Activated CD8-positive, alpha-beta memory T cell treated with anti-CD3 and anti-CD28 coated beads for 48 hours (primary cell): ENCODE measurements at places on chromosomes 11 and 22.

DNA sequence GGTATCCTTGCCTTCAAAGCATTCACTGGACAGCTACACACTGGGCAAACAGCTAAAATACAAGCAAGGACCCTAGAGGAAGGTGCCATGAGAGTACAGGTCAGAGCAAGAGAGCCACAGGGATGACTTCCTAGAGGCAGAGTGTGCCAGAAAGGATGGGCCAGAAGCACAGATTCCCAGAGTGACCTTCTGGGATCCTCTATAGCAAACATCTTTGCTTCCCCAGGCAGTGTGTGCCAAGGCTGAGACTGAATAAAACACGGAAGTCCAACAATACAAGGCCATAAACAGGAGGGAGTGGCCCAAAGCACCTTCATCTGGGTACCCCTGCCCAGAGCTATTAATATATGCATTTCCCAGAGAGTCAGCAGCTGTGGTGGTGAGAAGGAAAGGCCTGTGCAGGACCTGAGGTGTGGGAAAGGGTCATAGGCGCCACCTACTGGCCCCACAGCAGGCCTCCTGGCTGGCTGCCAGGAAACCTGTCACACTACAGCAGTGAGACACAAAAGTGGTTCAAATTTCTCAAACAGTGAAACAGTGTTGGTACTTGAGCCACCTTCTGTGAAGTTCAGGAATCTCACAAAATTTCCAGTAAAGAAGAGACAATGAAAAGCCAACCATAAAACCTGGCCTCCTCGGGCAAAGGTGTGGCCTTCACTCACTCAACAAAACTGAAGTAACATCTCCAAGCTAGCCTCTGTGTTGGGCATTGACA, 20.3 kb downstream of the CLPB start:
- peak; percentile 77 for DNase-seq

- no peak for DNase-seq
Measured at GRCh38 chr22:32255217-32255616, at the start of gene SLC5A4. TSS of gene SLC5A4 (minus strand) at chr22:32255347. CDS start at chr22:32255329, 18 bp downstream.

GRCh38 chr22:44407987-44408828, 89.8 kb downstream of the RTL6 start:
- DNase-seq, result no peak

GRCh38 chr11:126791446-126791845, 209.1 kb downstream of the KIRREL3 start:
- DNase-seq, result no peak

DNA sequence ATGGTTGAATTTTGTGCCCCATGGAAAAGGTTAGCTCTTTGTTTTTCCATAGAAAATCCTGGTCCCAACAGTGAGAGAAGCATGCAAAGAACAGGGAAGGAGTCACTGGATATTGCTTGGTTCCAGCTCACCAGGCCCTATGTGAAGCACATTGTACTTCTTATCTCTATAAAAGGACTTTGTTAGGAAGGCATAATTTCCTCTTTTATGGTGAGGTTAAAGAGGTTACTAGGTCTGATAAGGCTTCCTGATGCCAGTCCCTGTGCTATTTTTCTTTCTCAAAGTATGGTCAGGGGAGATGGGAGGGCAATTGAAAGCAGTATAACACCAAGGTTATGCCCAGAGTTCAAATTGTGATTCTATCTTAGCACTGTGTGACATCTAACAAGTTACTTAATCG, 162.6 kb downstream of the KIF18A start:
- DNase-seq, result no peak

- no peak for DNase-seq
Measured at GRCh38 chr11:19873730-19874129, 161.1 kb downstream of the NAV2 start.

GRCh38 chr11:73361953-73362776, 14.0 kb upstream of the RELT start:
- DNase-seq, result no peak

GRCh38 chr11:123255909-123256308, 60.9 kb upstream of the CLMP start:
- no peak for DNase-seq

- DNase-seq, result no peak
Measured at GRCh38 chr11:81359476-81359875, 1374.2 kb downstream of the FAM181B start.

DNA sequence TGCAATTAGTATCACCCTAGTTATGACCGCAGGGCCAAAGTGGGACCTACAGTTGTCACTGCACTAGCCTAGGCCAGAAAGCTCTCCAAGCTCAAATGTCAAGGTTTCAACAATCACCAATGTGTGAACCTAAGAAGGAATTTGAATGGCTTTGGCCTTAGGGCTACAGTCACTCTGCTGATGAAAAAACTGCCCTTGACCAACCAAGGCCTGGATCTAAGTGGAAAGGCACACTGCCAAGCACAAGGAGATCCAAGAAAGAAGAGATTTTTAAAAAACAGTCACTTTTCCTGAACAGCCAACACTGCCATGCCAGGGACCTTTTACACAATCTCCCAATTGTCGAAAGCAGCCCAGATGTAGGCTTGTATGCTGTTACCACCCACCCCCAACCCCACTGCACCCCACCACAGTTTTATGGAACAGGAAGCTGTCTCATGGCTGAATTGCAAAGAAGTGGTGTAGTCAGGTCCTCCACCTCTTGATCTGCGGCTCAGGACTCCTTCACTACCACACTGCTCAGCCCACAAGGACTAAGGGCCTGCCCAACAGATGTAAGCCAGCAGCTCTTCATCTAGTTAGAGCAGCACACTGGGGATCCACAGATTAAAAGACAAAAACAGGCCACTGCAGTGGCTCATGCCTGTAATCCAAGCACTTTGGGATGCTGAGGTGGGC, 32.9 kb downstream of the SMCO4 start:
- no peak for DNase-seq

DNA sequence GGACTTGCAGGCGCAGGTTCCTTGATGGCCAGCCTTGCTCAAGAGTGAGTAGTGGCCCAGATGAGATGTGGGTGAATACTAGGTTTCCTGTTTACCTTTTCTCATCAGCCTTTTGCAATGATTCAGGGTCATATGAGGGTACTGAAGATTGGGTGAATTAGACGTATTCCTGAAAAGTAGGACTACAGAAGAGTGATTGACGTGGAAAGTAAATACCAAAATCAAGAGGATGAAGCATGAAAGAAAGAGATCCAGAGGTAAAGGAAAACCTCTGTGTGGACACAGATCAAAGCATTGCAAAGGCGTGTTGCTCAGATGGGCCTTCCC, 59.9 kb downstream of the CYB5R2 start:
- no peak for DNase-seq

- no peak for DNase-seq
Measured at GRCh38 chr11:66882561-66883015, 25.7 kb downstream of the LRFN4 start.

DNA sequence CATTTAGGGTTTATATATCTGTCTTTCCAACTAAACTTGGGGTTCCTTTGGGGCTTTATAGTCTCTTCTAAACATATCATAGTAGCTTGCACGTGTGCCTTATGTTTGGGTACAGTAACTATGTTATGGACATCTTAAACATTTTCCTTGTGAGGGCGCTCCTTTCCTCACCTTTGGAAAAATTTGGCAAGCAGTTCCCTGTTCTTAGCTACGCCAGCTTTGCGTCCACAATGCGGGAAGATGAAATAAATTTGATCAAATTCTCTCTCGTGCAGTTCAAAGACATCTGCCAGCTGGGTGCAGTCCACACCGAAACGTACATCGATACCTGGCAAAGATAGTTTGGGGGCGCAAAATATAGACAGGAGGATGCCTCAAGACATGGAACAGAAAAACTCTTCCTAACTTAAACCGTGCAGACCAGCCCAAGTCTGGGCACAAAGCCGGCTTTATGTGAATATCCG, 548 bp downstream of the FDXACB1 start:
- no peak for DNase-seq

DNA sequence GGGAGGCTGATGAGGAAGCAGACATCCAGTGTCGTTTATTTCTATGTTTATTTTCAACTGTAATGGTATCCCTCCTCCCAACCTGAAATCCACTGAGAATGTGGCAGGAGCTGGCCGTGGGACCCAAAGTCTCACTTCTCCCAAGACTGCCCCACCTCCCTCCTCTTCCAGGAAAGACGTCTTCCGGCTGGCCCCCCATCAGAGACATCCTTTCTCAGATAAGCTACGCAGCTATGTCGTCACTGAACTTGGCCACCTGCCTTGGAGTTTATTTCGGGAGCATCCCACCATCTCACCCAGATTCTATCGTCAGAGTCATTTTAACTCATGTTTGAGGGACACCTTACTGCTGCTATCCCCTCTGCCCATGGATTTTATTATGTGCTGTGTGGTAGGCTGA, 13.9 kb downstream of the TMEM184B start:
- DNase-seq, result no peak

- DNase-seq, result no peak
Measured at GRCh38 chr11:109885006-109885405, 208.2 kb upstream of the ZC3H12C start.

DNA sequence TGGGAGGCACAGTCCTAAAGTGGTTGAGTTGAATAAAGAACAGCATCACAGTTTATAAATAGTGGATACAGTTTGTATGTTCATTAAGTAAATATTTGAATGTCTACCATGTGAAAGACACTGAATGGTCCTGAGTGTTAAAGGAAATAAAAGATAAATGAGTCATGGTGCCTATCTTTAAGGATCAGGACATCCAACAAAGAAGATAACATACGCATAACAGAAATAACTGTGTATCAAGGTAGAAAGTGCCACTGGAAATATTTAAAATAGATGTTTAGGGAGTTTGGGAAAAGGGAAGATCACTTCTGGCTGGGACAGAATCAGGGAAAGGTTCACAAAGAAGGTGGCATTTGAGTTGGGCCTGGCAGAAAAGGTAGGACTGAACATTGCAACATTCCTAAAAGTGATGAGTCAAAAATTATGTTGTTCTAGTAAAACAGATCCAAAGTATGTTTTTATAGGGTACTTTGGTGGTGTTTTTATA, 41.5 kb downstream of the CSTPP1 start:
- DNase-seq, result no peak

- DNase-seq, result no peak
Measured at GRCh38 chr11:34198523-34198922, 93.1 kb downstream of the NAT10 start.

- DNase-seq, result no peak
Measured at GRCh38 chr22:29481265-29482000, 1.4 kb downstream of the NEFH start.

- no peak for DNase-seq
Measured at GRCh38 chr11:76604081-76604625, 66.4 kb downstream of the LRRC32 start.

DNA sequence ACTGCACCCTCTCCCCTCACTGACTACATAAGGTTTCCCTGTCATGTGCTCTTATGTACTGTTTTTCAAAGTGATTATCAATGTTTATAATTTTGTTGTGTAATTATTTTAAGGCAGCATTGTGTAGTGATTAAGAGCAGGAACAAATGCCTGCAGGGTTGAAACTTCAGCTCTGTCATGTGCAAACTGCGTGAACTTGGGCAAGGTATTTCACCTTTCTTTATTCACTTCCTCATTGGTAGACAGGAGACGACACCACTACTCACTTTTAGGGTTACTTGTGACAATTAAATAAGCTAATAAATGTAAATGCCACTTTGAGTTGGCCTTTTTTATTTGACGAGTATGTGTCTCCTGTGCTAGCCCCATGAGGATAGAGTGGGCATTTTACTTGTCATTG, 86.5 kb upstream of the E2F8 start:
- no peak for DNase-seq

DNA sequence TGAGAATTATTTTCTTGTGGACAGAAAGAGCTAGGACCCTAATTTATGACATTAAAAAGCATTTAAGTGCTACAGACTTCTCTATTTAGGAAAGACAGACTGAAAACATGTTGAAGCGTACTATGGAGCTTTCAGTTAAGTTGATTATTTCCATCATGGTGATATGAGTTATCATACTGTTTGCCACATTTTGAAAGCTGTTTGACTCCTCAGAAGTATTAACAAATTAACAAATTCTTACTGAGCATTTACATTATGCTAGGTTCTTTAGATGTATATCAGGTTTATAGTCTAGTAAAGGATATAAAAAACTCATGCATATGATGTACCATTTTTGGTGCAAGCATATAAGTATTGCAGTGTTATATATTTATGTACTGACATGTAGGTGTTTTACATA, 50.1 kb downstream of the ARHGEF12 start:
- no peak for DNase-seq

GRCh38 chr11:45413156-45413858, 127.2 kb upstream of the SYT13 start:
- DNase-seq, result no peak

DNA sequence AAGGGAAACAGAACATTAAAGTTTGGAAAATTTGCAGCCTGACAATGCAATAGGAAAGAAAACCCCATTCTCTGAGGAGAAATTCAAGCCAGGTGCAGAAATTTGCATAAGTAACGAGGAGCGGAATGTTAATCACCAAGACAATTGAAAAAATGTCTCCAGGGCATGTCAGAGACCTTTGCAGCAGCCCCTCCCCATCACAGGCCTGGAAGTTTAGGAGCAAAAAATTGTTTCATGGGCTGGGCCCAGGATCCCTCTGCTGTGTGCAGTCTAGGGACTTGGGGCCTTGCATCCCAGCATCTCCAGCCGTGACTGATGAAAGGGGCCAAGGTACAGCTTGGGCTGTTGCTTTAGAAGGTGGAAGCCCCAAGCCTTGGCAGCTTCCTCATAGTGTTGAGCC, 780.2 kb downstream of the LRRC4C start:
- DNase-seq, result no peak

DNA sequence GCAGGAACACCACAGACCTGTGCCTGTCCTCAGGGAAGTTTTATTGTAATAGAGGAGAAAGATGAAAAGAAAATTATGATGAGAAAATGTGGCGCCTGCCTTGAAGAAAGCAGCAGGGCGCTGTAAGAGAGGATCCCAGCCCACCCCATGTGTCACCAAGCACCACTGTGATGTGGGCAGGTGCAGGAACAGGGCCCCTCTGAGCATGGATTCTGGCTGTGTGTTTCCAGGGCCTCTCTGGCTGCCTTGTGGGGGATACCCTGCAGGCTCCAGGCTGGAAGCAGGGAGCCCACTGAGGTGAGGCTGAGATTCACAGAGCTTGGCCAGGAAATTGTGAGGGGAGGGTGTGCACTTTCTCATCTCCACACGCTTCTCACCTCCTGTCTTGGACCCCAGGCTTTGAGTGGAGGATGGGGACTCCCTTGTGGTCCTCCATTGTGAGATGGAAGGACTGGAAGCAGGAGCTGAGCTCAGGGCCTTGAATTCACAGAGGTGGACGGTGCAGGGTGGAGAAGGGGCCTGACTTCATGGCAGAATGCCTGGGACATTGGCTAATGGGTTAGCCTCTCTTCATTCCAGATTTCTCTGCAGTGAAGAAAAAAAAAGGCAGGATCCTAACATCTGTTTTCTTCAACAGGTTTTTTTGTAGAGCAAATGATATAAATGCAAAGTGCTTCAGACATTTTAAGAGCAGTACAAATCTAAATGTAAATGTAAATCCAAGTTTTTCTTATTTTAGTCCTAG, 246.6 kb upstream of the B3GAT1 start:
- no peak for DNase-seq

- DNase-seq, result no peak
Measured at GRCh38 chr11:4916581-4916980, 2.6 kb downstream of the OR51G2 start.

- no peak for DNase-seq
Measured at GRCh38 chr11:26227301-26227746, 104.6 kb upstream of the ANO3 start.
